H1 (cell line): ENCODE measurements at places on chromosomes 1 and 21. TPM values are rescaled to one million over a fixed set of nuclear protein-coding genes. Genes with fewer than 3 reads are reported as not detected.

GRCh38 chr1:58581641-58582040 is 4.6 kb upstream of the TACSTD2 start:
- no peak for DNase-seq

DNA sequence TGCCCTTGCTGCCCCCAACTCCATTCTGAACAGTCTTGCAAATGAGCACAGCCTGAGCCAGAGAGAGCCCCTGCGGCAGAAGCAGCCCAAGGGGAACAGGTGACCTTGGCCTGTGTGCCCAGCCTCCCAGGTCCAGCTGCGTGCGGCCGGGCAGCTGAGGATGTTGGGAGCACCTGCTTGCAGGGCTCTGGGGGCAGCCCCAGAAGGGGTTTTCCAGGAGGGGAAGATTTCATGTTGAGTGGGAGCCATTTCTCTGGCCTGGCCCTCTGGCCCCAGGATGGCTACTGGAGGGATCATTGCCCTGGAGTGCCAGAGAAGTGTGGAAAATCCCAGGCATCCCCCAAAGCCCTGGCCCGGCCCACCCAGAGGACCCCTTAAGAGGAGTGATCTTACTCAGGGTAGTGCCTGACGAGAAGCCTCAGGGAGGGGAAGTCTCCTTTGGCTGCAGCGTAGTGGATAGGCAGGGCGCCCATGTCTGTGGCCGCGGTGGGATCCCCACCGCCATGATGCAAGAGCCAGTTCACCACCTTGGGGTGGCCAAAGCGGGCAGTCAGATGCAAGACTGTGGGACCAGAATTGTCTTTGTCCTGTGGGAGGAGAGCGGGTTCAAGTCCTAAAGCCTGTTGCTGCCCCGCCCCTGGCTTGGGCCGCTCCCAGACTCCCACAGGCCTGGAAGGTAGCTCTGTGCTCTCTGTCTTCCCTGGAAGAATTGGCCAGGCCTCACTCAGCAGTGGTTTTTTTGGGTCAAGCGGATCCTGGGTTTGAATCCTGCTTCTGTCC is 20.6 kb upstream of the RNU1-4 start:
- DNase-seq = no peak

DNA sequence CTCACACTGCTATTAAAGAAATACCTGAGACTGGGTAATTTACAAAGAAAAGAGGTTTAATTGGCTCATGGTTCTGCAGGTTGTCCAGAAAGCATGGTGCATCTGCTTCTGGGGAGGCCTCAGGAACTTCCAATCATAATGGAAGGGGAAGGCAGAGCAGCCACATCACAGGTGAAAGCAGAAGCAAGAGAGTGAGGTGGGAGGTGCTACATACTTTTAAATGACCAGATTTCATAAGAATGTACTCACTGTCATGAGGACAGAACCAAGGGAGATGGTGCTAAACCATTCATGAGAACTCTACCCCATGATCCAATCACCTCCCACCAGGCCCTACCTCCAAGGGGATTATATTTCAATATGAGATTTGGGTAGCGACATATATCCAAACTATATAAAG is 55.7 kb downstream of the MRPL39 start:
- no peak for DNase-seq

GRCh38 chr1:111620441-111620971 is 917 bp downstream of the RAP1A start:
- no peak for DNase-seq

DNA sequence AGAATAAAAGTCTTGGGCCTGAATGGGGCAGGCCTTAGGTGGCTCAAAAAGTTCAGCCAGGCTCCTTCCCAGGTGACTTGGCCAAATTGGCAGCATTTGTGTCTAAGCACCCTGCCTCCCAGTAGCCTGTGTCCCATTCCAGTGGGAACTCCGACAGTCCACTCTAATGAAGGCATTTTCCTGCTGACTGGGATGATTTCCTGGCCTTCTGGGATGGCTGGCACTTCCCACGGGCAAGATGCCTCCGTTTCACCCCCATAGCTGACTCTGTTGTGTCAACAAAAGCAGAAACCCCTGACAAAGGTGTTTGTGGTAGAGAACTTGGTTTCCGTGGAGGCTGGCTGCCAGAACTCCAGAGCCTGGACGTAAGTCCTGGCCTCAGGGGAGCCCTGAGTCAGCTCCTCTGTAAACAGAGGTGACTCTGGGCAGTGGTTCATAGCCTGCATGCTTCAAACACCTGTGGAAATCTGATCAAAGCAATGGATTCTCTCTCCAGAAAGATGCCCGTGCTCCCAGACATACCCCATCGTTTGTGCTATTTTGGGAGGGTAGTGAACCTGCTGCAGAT is 36.6 kb downstream of the WNT3A start:
- no peak for DNase-seq

GRCh38 chr1:38899560-38899959 is 18.2 kb upstream of the GJA9 start:
- no peak for DNase-seq

DNA sequence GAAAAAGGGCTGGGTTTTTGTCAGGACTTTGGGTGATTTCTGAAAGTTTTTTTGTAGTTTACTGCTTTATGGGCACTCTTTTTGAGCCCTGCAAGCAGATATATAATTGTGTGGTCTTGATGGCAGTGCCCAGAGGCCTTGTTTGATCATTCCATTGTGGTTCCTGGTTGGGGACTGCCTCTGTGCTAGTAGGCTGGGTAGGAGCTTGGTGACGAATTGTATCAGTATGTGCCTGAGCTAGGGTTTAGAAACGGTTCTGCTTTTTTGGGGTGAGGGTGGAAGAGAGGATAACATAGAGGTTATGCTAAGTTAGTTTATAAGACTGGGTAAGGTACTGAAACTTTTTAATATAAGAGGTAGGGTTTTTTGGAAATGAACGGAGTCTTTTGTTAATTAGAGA is 139.7 kb upstream of the ETV3 start:
- DNase-seq = no peak

DNA sequence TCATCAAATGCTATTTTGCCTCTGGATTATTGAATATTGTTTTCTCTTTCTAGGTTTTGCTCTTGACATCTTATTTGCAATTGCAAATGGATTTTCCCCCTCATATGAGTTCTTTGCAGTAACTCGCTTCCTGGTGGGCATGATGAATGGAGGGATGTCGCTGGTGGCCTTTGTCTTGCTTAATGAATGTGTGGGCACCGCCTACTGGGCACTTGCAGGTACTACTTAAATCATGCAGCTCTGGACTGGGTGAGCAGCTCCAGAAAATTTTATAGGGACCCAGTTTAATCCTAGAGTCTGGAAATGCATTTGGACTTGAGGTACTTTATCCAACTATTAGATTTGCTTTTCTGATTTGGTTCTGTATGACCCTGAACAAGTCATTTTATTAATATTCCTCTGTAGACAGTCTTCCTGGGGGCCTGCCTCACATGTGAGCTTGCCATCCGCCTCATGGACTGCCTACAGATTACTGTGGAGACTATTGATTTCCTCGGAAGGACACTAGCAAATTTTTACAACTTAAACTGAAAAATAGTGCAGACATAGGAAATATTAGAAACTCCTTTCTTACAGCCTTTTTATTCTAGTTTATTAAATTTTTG is 44.5 kb downstream of the SLC22A15 start:
- DNase-seq = peak; percentile 63

DNA sequence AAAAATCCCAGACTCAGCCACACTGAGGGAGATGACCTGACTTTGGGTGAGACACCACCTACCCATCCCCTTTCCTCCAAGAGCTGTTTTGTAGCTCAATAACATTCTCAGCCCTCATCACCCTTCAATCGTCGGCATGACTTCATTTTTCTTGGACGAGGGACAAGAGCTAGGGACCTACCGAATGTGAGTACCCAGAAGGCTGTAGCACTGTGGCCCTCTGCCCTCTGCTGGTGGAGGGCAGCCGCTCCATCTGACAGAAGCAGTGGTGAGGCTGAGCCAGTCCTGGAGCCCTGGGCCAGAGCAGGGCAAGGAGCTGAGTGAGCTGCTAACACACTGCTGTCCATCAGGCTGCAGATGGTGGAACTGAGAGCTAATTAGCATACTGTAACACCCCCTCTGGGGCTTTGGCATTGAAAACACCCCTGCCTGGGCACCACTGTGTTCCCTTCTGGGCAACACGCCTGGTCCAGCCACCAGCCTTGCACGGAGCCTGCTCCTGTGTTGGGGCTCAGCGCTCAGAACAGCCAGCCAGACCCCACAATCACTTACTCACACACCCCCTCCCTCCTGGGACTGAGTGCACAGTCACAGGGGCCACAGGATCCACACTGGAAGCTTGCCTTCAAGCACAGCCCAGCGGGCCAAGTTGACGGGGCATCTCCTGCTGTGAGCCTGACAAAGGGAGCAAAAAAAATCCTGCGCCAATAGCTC is 18.3 kb upstream of the ALPL start:
- no peak for DNase-seq

DNA sequence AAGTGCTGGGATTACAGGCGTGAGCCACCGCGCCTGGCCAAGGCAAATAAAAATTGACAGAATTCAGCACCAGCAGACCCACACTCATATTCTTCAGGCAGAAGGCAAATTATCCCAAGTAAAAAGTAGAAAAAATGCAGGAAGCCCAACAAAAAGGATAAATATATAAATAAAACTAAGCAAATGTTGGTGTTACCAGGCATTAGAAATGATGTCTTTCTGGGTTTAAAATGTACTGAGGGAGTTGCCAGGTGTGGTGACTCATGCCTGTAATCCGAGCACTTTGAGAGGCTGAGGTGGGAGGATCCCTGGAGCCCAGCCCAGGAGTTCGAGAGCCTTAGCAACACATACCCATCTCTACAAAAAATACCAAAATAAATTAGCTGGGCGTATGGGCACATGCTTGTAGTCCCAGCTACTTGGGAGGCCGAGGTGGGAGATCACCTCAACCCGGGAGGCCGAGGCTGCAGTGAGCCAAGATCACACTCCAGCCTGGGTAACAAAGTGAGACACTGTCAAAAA is 6.3 kb downstream of the INTS11 start:
- no peak for DNase-seq

DNA sequence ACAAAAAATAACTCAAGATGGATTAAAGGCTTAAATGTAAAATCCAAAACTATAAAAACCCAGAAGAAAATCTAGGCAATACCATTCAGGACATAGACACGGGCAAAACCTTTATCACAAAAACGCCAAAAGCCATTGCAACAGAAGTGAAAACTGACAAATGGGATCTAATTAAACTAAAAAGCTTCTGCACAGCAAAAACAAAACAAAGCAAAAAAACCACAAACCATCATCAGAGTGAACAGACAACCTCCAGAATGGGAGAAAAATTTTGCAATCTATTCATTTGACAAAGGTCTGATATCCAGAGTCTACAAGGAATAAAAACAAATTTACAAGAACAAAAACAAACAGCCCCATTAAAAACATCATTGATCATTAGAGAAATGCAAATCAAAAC is 4.5 kb upstream of the PGBD2 start:
- no peak for DNase-seq

RNF186 gene
- not detected in 2 replicates for total RNA-seq

FCN3 gene
- total RNA-seq = 0.30 TPM in 1 of 2 replicates, not detected in the other

OR2AK2 gene
- total RNA-seq = not detected in 2 replicates
